ENCODE measurements at places on chromosomes 5 and 9.

GRCh38 chr9:119368681-119369581 lies at the start of gene BRINP1:
Gene BRINP1 (minus strand): TSS chr9:119369435. CDS start chr9:119313355, 56,080 bp downstream.
- no peak for DNase-seq

- DNase-seq, result no peak
Observed at GRCh38 chr5:110105692-110106091, 416.0 kb downstream of the MAN2A1 start.

GRCh38 chr5:134837530-134838181 lies 8.1 kb upstream of the C5orf24 start:
- no peak for DNase-seq

DNA sequence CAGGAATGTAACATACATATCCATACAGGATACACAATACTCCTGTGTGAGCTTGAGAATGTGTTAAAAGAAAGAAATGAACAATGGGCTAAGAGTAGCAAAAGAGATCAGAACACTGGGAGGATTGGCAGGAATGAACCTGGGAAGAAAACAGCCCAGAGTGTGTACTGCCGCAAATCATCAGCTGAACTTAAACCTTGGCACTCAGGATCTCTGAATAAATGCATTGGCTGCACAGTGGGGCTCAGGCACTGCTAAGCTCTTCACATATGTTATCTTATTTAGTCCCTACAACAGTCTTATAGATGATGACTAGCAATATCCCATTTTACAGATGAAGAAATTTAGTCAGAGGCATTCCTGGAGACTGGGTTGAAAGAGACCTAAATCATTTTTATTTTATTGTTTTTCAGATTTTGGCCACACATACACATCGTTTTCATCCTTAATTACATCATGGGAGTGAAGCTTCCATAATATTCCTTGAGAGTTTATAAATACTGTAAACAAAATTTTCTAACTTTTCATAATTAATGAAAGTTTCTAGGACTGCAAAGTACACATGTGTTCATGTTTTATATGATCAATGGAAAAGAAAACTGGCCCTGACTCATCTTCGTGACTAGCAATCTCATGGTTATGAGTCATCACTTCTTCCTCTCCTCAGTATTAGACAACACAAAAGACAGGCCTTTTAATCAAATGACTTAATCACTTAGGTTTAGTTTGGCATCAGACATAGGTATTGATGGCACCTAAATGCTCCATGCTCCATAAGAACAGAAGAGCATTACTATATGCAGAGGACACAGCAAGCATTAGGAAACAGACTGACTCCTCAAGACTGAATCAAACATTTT lies 59.2 kb downstream of the CDH18 start:
- no peak for DNase-seq

GRCh38 chr5:139684350-139684880 lies 36.3 kb downstream of the CXXC5 start:
- DNase-seq, result no peak

DNA sequence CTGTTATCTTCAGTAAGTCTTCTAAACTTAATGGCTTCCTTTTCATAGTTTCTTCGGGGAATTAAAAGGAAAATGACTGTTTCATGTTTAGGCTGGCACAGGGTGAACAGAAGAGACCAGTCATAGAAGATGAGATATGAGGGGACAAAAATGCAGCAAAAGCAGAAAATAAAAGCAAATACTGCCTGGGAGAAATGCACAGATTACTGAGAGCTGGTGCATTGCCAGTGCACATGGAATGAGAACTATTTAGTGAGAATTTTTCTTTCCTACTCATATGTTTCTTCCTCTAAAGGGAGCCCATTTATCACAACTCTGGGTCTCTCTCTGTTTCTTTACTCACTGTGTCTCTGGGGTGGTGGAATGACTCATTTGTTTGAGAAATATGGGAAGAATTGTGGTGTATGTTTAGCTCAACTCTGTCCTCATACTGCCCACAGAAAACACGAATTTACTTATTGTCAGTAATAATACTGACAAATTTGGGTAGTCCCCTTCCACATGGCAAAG lies 25.9 kb upstream of the ANKRD55 start:
- DNase-seq, result peak; percentile 29

GRCh38 chr9:112037281-112038016 lies 137.6 kb downstream of the SUSD1 start:
- DNase-seq, result peak; percentile 54

DNA sequence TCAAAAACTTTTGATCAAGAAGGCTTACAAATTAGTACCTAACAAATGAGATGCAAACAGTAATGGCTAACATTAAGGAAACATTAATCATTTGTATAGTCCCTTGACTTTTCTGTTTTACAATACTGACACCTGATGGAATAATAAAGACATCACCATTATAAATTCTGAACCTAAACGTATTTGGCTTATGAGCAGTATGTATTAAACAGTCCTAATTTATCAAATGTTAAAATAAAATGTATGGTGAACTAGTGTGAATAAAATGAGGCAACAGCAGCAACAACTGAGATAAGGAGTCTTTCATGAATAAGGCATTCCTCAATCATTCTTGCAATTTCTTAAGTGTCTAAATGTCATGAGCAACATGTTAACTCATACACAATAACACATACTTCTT lies 6.0 kb downstream of the PUM3 start:
- no peak for DNase-seq

GRCh38 chr9:22031655-22032411 lies 22.7 kb upstream of the CDKN2B start:
- no peak for DNase-seq

DNA sequence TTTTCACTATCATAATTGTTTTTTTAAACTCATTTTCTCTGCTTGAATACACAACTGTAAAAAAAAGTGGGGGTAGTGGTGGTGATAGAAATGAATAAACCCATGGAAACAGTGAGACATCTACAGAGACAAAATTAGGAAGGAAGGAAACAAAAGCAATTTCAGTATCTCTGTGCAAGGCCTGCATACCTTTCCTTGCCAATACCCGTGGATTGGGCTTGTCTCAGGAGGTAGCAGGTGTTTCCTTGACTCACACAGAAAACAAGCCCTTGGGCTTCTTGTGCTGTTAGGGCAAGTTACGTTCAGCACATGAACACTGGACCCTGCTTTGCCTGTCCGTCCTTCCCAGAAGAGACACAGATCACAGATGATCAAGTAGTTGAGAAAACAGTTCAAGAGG lies 372.2 kb downstream of the ZSWIM6 start:
- no peak for DNase-seq

- no peak for DNase-seq
Observed at GRCh38 chr5:62778316-62779009, 199.8 kb downstream of the LRRC70 start.

DNA sequence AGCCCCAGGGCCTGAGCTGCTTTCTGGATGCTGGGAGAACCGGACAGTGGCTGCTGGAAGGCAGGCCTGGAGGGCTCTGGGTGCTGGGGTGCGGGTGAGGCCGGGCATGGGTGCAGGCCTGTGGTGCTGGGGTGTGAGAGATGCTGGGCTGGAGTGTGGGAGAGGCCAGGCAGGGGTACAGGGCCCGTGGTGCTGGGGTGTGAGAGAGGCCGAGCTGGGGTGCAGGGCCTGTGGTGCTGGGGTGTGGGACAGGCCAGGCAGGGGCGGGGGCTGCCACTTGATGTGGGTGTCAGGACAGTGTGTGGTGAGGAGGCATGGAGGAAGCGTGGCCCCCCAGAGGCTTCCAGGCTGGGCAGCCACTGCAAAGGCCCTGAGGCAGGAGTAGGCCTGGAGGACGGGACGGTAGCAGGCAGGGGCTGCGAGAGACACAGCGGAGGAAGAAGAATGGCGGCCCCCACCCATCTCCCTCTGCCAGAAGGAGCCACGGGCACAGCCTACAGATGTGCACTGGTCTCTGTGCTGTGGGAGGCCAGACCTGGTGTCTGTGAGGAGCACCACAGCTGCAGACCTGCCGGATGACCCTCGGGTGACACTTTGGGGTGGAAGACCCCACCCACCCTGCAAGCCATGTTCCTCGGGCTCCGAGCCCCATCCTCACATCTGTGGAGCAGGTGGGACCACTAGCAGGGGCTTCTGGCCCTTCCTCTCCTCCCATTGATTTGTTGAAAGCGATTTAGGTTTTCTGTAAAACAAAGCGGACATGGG lies 9.3 kb downstream of the NKD2 start:
- DNase-seq, result no peak

DNA sequence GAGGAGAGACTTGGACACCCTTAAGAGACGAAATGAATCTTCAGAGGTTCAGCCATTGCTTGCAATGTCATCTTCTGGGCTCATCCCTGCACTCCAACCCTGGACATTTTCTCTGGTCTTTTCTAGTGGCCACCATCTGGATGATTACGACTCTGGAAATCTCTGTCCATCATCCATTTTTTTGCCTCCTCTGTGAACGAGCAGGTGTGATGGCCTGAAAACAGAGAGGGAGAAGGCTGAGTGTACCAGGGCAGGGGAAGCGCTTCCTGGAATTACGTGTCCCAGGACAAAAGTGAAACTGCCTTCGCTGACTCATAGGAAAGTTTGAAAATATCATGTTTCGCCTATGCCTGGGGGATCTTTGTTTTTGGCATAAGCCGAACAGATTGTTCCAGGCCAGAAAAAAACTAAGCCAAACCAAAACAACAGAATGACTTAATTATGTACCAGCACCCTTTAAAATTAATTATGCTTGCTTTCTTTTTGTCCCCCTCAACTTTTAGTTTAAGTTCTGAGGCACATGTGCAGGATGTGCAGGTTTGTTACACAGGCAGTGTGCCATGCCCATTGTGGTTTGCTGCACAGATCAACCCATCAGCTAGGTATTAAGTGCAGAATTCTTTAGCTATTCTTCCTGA lies 31.9 kb downstream of the ANKRD33B start:
- DNase-seq, result no peak

DNA sequence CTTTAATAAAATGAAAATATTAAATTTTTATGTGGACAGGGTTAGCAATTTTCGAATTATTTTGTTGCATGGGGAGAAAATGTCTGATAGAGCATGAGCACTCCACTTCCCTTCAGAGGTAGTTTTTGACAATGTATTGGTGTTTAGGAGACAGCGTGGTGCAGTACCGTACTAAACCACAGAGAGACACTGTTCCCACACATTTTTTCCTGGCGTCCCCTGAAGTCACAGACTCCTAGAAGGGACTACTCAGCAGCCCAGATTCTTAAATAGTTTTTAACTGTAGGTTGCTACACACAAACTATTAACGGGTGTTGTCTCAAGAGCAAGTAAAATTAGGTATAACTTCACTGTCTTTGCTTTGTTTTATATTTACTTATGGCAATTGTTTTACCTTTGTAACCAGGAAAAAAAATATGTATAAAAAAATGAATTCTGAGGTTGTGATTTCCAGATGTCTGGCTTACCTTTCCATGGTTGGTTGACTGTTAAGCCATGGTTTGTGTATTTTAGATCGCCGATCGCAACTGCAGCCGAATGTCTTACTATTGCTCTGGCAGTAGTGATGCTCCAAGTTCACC lies 171.2 kb downstream of the DOCK8 start:
- DNase-seq, result no peak

All from GM13976 (cell line).